ENCODE measurements at places on chromosomes 12 and 14. TPM values are rescaled to one million over a fixed set of nuclear protein-coding genes. Genes with fewer than 3 reads are reported as not detected.

GRCh38 chr14:104799244-104800014, 1.5 kb upstream of the ZBTB42 start:
- DNase-seq, result peak; percentile 63

DNA sequence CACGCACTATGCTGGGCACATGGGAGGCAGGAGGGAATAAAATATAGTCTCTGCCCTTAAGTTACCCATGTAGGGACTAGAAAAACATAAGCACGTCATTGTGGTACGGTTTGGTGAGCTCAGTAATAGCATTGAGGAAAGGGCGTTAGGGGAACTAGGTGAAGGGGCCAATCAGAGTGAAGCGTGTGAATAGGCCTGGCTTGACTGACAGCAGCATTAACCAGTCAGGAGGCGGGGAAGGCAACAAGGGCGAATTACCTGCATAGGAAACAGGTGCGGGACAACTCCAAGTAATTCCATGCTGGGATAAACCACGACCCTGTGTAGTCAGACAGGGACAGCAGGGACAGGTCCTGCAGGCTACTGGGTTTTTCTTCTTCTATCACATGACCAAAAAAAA, 107.7 kb downstream of the UNC79 start:
- no peak for DNase-seq

GRCh38 chr12:93582351-93582750, 9.9 kb downstream of the SOCS2 start:
- no peak for DNase-seq

DNA sequence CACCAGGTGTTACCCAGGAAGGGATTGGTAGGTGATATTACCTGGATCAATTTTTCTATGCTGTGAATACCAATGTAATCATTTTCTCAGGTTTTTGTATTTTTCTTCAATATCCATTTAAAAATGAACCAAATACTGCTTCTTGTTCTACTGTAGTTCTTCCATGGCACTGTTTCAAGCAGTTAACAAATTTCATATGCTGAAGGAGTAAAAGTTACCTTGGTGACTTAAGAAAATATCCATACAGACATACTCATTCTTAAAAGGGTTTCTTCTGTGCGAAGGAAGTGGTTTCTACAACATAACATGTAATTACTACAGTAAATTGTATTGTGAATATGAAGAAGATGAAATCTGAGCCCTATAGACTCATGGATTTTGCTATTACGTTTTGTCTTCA, 222.5 kb downstream of the TMEM117 start:
- DNase-seq, result no peak

The GUCY2C gene
- not detected for total RNA-seq

The SSPN gene
- 49.8 TPM for total RNA-seq

Measured in uterus (tissue), 4 donors.